ENCODE measurements at places on chromosomes 12 and 14.

GRCh38 chr14:64973826-64974225 lies 1.7 kb upstream of the RAB15 start:
- DNase-seq = no peak

GRCh38 chr12:71947645-71948105 lies 9.0 kb downstream of the TPH2 start:
- DNase-seq = no peak

DNA sequence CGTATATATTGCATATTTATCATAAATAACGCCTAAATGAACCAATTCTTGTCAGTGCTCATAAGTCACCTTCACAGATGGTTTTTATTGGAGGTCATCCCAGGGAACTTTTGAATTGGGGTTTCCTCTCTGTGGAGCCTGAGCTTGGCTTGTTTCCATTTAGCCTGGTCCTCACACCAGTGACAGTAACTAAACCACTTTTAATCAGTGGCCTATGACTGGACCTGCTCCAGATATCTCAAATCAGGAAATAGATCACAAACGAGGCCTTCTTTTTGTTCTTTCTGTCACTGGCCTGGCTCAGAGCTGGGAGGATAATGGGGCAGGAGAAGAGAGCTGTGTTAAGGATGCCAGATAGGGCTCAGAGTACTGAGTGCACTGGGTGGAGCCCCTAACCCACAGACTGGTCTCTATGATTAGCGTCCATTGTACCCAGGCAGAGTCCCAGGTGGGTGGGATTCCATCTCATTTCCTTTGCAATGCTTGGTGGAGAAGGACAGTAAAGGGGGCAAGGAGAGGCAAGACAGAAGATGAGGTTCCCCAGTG lies 92.4 kb downstream of the NUAK1 start:
- DNase-seq = no peak

DNA sequence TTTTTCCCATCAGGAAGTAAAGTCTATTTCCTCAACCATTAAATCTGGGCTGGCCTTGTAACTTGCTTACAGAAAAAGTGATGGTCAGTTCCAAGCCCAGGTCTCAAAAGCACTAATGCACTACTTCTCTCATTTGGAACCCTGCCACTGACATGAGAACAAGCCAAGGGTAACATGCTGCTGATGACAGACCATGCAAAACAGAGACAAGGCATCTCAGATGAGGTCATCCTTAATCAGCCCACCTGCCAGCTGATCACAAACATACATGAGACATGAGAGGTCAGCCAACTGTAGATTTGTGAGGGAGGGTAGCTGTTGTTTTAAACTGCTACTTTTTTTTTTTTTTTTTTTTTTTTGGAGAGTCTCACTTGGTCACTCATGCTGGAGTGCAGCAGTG lies 16.2 kb downstream of the TWF1 start:
- DNase-seq = no peak

DNA sequence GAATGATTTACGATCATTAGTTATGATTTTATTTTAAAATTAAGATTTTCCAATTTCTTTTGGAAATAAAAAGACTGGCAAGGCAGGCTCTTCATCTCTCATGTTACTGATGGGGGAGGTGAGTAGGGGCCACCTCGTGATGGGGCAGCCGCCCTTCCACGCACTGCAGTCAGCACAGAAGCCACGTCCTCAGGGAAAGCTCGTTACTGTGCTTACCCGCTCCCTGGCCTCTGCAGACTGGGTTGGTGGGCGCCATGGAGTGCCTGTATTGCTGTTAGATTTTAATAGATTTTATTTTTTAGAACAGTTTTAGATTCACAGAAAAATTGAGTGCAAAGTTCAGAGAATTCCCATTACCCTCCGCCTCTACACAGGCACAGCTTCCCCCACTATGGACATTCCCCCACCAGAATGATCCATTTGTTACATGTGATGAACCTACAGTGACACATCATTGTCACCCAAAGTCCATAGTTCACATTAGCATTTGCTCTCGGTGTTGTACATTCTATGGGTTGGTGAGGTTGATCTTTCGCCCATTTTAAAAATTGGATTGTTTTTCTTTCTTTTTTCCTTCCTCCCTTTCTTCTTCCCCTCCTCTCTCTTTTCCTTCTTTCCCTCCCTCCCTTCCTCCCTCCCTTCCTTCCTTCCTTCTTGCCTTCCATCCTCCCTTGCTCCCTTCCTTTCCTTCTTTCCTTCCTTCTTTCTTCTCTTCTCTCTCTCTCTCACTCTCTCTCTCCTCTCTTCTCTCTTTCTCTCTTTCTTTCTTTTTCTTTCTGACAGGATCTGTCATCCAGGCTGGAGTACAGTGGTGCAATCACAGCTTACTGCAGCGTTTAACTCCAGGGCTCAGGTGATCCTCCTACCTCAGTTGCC lies 30.7 kb downstream of the ADGRD1 start:
- no peak for DNase-seq

DNA sequence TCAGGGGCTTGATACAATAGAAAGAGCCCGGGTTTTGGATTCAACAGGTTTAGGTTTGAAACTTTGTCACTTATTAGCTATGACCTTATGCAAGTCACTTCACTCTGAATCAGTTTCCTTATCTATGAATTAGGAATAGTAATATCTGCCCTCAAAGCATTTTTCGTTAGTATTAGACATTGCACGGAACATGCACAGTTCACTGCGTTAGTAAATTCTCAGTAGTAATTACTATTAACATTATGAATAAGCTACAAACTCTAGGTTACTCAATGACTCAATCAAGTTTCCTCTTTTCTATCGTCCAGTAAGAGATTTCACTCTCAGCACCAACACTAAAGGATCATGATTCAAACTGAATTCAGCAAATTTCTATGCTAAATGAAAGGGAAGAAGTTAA lies 150.3 kb downstream of the CEP83 start:
- DNase-seq = no peak

DNA sequence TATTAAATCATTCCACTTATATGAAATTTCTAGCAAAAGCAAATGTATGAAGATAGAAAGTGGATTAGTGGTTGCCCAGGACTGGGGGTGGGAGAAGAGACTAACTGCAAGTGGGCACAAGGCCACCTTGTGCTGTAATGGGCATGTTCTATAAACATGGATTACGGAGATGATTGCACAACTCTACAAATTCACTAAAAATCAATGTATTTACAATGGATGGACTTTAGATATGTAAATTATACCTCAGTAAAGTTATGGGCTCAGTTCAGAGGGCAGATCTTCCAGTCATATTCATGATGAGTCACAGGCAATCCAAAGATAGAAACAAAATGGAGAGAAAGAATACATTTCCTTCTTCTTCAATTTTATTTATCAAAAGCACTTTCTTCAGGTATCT lies 173.9 kb downstream of the NDUFA12 start:
- no peak for DNase-seq

- no peak for DNase-seq
Observed at GRCh38 chr14:105281371-105282097, 19.3 kb downstream of the BRF1 start.

DNA sequence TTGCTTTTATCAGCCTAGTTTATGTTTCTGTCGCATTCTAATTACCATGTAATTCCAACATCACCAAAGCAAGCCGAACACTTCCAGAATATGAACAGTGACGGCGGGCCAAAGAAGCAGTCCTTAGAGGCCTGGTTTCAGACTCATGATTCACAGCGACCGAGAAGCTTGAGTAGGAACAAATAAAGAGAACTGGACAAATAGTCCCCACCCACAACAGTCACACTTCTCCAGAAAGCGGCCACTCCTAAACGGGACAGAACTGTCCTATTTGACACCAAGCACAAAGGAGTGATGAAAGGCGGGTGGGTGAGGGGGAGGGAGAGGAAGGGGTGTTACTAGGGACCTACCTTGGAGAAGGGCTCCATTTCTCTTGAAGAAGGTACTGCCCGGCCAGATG lies 136.4 kb downstream of the FOXN3 start:
- no peak for DNase-seq

DNA sequence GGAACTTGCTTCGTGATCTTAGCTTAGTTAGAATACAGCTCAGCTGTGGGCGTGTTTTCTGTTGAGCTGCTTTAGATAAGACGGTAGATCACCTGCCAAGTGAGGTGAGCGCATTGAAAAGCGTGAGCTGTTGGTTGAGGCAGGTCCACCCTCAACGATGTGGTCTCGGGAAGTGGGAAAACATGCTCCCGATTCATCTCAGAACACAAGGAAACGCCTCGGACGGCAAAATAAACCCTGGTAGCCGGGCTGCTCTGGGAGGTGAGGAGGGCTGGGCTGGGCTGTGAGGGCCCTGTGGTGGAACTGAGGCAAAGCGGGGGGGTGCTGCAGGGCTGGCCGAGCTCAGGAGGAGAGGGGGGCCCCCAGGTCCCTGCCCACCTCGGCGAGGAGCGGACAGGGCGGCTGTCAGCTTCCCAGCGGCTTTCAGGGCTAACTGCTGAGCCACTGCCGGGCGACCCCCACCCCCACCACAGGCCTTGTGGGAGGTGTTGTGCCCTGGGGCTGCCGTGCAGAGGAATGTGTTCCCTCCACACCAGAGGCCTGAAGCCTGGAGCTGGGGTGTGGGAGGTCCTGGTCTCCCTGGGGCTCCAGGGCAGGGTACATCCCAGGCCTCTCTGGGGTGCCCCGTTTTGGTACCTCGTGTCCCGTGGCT lies 30.7 kb downstream of the NOC4L start:
- DNase-seq = no peak

GRCh38 chr14:33254861-33255395 lies 316.2 kb downstream of the NPAS3 start:
- no peak for DNase-seq

DNA sequence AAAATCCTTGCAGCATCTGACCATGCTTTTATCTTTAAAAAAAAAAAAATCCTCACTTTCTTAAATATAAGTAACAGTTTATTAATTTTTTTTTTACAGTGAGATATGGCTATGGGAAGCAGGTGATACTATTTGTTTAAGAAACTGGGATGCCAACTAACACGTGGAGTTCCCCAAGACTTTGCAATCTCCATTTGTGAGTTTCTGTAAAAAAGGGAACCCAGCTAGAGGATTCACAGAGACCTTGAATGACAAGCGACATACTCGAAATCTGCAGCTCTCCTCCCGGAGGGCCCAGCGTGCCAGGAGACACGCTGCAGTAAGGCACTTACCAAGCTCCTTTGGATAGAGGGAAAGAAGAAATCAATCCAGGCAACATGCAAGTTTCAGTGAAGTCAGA lies 30.1 kb downstream of the SLC15A4 start:
- no peak for DNase-seq

GRCh38 chr12:124295431-124296058 lies 652 bp downstream of the RFLNA start:
- no peak for DNase-seq

DNA sequence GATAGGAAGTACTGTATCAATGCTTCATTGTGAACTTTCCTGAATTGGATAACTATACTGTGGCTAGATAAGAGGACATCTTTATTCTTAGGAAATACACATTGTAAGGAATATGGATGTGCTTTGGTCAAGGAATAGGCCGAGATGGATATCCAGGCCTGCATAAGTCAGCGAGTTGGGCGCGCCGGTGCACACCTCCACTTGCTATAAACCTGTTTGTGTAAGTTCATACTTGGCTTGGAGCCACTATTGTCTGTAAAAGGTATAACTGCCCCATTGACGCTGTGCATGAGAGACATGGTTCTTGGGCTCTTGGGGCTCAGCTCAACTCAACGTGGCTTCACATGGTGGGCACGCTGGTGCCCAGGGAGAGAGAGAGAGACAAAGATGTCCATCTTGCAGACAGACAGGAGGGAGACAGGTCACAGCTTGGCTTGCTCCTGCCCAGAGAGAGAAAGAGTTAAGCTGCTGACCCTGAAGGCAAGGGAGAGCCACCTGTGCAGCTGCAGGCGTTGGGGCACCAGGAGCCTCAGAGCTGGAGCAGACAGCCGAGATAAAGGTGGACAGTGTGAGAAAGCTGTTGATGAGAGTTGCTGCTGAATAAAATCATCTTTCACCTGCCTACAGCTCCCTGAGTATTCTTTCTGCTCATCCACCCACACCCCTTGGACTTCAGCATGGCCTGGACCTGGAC lies 34.1 kb upstream of the COCH start:
- DNase-seq = no peak

- no peak for DNase-seq
Observed at GRCh38 chr12:12901158-12901791, 9.9 kb downstream of the GPRC5A start.

- no peak for DNase-seq
Observed at GRCh38 chr14:94897561-94897960, 127.6 kb upstream of the GSC start.

DNA sequence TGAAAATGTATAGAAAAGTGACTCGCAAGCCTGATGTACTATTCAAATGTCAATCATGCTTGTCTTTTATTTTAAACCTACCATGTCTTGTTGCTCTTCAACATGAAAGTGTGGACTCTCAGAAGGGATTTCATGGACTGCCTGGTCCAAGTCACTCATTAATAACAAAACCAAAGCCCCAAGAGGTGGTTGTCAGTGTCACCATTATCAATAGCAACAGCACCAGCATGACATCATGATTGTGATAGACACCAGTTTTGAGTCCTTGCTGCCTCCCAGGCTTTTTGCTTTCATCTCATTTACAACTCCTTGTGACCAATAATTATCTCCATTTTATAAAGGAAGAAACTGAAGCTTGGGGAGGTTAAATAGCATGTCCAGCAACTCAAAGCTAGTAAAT lies 112.0 kb upstream of the TMPO start:
- DNase-seq = no peak

GRCh38 chr14:91108941-91109611 lies 4.8 kb upstream of the DGLUCY start:
- DNase-seq = no peak

GRCh38 chr14:68511129-68512047 lies 281.5 kb downstream of the ZFP36L1 start:
- no peak for DNase-seq

DNA sequence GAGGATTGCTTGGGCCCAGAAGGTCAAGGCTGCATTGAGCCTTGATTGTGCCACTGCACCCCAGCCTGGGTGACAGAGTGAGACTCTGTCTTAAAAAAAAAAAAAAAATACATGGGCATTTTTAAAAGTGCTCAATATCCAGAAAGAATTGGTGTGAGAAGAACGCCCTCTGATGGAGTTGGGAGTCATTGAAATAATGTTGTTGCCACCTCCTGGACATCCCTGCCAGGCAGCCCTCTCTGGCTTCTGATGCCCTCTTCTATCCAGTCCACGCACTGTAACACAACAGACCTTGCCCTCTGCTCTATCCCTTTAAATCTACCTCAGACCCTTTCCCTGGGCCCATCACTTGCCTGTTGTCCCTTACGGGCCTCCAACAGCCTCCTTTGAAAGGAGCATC lies 4.9 kb downstream of the PTGDR start:
- DNase-seq = no peak

DNA sequence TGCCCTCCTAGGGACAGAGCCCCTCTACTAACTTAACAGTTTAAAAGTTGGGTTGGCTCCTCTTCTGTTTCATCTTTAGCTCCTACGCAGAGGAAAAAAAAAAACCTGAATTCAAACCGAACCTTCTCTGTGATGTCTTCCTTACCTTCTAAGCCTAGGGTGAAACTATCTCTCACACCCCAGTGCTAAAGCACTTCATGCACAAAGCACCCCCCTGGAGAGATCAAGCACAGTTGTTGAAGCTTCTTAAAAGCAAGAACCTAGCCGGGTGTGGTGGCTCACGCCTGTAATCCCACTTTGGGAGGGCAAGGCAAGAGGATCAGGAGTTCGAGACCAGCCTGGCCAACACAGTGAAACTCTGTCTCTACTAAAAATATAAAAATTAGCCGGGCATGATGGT lies 37.6 kb downstream of the CORO1C start:
- DNase-seq = no peak

- DNase-seq = no peak
Observed at GRCh38 chr12:46674800-46675199, 151.0 kb downstream of the SLC38A4 start.

- DNase-seq = no peak
Observed at GRCh38 chr14:52950898-52951680, at the start of gene FERMT2. FERMT2 (minus strand) TSS chr14:52951050; CDS start chr14:52950568, 482 bp downstream.
